ENCODE measurements at places on chromosomes 12 and 14.

DNA sequence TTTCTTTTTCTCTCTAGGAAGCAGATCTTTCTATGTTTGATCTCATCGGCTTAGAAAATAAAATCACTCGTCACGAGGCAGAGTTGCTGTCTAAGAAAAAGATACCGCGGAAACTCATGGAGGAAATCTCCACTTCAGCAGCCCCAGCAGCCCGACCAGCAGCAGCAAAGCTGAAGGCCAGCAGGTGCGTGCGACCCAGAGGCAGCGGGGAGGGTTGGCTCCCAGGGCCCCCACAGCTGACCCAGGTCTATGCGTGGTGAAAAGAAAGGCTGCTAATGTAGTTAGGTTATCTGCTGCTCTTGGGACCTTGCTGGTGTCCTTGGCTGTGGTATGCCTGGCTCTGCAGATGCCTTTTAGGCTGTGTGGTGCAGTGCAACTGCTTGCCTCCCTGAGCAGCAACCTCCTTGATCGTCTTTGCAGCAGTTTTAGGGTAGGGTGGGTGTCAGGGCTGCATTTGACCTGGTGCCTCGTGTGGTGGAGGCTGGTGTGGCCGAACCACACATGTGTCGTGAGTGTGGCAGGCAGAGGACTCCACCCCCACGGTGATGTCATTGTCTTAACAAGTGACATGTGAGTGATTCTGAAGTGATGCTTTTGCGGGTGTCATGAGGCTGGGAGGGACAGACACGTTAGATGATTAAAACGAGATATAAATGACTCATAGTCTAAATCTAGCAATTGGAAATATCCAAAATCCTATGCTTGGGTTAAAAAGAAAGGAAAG is 68.6 kb downstream of the EP400 start:
- peak; percentile 53 for DNase-seq

- DNase-seq, result no peak
These were observed 11.7 kb downstream of the TUBA1C start for GRCh38 chr12:49276304-49277290.

DNA sequence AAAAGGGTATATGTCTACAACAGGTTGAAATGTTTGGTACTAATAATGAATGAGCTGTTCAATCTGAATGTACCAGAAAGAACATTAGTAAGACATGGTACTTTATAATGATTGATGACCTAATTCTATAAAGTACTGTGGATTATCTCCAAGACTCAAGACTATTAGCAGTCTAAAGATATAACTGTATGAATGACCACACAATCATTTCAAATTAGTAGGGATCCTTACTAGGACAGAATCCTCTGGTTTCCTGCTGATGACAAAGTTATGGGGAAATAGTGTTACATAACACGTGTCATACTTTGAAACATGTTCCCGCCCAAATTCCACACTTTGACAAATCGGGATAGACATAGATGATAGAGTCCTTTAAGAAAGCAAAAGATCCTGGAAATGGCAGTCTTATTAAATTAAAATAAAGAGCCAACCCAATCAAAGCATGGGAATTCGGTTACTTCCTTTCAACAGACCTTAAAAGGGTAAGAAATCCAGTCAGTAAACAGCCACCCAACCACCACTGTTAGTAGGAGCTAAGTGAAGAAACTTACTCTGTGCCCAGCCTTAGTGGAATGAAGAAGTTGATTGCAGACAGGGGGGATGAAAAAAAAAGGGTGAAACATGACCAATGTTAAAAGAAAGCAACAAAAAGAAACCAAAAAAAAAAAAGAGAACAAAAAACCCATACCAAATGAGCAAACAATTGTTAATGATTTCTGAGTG is 2.8 kb downstream of the VPS29 start:
- peak; percentile 57 for DNase-seq

- no peak for DNase-seq
These were observed 146.6 kb upstream of the CAND1 start for GRCh38 chr12:67122584-67122983.

GRCh38 chr12:3236345-3237187 is 159.4 kb downstream of the TSPAN9 start:
- peak; percentile 58 for DNase-seq

DNA sequence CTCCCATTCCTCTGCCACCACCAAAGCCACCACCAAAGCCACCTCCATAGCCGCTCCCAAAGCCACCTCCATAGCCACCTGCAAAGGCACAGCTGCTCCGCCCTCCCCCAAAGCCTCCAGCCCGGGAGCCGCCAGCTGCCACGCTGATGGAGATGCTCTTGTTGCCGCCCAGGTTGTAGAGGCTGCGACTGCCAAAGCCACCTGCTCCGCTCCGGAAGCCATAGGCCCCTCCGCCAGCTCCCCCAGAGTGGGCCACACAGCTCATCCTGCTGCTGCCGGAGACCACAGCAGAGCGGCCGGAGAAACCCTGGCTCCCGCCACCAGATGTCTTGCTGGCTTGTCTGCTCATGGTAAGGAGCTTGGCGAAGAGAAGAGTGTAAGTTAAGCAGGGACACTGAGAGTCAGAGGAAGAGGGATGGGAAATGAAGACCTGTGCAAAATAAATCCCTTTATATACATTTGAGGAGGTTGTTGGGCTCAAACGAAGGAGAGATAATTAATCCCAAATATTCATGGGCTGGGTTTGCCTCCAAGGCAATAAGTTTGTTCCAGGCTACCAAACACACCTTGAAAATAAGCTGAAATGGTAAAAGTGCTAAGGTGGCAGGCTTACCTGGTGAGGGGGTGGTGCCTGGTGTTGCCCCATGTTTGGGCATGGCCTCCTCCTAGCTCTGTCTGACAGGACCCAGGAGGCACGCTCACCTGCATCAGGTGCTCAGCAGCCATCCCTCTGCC is at the start of gene KRT3:
Gene KRT3, minus strand, starts transcription at position 424 of the 735 bp plus-strand sequence. Its CDS starts 75 bp downstream, at position 349.
- DNase-seq, result no peak

DNA sequence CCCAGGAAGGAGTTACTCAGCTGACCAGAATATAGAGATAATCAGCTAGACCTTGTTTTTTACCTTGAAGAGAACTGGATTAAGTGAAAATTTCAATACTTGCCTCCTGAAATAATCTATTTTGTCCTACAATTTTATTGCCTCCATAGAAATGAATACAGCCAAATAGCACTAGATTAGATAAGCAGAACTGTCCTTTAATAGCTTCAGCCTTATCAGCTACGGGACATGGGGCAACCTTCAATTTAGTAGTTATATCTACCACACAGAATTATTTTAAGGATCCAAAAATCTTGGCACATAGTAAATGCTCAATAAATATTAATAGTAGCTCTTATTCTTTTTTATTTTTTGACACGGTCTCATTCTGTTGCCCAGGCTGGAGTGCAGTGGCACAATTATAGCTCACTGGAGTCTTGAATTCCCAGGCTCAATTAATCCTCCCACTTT is 67.2 kb upstream of the PLEKHG3 start:
- DNase-seq, result no peak

- DNase-seq, result no peak
These were observed 33.4 kb upstream of the PLEKHG6 start for GRCh38 chr12:6276956-6277620.

- peak; percentile 38 for DNase-seq
These were observed 1.0 kb downstream of the BORCS5 start for GRCh38 chr12:12357719-12358461.

GRCh38 chr12:5276327-5276880 is 155.5 kb upstream of the NTF3 start:
- no peak for DNase-seq
